ENCODE measurements at places on chromosomes 4 and X.

- DNase-seq = no peak
Observed at GRCh38 chr4:10275696-10276095, 159.1 kb upstream of the WDR1 start.

- DNase-seq = peak; percentile 37
Observed at GRCh38 chrX:70168238-70169188, 8.8 kb upstream of the DGAT2L6 start.

DNA sequence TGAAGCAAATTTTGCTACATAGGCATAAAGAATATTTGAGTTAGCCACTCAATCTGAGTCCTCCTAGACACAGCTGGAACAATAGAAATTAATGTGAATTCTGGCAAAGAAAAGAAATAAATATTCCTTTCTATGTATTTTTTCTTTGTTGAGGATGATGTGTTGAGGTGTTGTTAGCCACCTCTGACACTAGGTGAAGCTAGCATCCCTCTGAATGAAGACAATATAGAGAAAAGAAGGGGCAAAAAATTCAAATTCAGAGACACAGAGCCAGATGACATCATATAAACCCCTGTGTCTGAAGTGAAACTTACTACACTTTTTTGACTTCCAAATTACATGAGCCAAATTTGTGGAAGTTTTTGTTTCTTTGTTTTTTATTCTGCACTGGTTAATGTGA is 34.6 kb upstream of the TMPRSS11D start:
- DNase-seq = no peak

DNA sequence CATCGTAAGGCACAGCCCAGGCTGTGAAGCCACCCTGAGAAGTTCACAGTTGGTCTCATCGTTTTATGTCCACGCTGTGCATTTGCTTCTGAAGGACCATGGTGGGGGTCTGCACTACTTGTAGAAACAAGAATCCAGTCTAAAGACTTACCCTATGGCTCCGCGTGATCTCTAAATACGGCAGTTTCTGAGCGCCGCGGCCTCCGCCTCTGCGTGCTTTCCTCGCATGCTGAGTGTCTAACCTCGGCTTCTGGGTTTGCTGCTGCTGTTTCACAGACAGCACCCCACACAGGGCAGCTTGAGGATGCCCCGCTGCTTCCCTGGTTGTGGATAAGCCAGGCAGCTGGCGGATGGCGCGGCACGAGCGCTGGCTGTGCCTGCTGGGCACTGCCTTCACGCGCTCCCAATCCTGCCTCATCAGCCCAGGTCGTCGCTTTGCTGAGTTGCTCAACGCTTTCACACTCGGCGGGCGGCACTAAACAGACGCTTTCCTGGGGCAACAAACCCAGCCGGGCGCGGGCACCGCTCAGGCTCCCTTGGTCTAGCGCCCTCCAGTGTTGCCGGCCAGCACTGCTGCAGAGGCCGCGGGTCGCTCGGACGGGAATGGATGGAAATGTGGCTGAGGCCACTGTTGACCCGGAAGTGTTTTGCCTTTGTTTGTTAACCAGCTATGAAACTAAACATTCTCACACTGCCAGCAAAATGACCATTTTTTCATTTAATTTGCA is 39.2 kb downstream of the FGFRL1 start:
- no peak for DNase-seq

DNA sequence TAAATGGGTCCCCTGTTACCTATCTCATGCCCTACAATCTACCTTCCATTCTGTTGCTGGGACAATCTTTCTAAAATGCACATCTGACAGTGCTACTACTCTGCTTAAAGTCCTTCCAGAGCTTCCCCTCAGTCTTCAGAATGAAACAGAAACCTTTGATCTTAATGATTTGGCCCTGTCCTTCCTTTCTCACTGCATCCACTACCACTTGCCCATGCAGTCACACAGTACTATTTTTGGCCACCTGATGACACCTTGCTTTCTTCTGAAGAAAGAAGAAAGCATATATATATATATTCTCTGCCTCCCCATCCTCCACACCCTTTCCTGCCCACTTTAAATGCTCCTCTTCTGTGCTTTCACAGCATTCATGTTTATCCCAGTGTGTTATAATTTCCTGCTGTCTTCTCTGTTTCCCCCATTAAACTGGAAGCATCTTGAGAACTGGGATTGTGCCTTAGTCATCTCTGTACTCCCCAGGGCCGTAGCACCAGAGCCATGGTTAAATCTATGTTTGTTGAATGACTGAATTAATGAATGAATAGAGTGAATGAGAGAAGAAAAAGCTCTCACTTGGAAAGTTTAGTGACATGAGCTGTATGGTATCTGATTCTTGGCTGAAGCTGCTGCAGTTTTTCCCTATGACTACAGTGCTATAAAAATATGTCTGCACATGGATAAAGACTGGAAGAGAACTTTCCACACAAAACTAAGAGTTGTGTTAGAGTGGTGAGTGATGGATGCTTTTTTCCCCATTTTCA is 56.2 kb downstream of the RTL9 start:
- no peak for DNase-seq

DNA sequence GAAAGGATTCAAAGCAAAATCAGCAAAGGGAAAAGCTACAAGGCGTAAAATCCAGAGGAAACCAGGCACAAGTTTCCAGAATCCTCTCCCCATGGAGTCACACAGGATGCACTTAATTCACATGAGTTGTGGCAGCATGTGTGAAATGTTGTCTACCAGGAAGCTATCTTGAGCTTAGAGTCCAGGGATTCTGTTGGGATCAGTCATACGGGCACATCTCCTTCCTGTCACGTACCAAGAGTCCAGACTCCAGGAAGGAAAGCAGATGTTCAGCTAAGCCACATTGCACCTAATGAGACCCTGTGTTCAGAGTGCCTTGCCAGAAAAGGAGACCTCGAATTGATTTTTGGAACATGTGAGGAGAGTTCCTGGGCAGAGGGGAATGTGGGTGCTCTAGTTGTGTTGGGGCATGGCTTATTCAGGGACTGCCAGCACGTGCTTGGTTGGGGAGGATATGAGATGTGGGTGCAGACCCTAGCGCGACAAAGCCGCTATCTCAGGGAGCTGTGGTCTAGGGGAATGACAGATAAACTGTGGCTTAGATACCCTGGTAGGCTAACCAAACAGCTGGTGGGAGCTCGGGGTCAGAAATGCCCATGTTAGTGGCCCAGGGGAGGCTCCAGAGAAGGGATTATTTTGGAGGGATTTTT is 70.0 kb downstream of the EVC start:
- peak; percentile 49 for DNase-seq

DNA sequence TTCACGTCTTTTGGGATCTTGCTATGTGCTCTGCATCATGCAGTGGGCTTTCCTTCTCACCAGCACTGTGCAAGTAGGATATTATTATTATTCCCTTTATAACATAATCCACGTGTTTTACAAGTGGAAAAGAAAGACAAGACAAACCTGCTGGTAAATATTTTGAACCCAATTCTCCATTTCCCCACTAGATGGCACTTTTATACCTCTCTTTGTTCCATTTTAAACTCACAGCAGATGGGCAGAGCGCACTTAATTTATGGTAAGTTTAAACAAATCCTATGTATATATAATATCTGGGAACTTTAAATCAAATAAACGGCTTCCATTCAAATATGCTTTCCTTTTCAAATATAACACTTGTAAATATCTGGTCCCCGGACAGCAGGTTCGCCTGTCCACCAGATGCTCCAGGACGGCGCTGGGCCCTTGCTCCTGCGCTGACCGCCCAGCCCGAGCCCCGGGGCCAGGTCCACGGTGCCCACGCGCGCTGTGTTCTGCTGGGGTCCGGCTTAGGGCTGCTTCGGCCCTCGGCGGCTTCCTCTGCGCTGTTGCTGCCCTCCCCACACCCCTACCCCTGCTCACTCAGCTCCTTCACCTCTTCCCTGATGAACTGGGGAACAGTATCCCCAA is 31.1 kb downstream of the F11 start:
- DNase-seq = peak; percentile 44

DNA sequence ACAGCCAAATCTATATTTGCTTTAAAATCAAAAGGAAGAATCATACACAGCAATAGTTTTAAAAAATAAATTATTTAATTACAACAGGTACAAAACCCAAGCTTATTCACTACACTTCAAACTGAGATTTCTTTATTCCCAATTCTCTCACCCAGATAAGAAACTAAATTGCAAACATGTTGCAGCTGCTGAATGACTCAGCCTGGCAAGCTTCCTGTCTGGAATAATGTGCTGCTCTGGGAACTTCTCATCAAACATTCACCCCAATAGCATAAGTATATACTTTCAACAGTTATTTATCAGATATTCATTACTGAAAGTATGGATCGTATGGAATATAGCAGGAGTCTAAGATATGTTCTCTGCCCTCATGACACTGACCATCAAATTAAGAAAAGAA is 43.0 kb upstream of the GABRA2 start:
- peak; percentile 4 for DNase-seq

DNA sequence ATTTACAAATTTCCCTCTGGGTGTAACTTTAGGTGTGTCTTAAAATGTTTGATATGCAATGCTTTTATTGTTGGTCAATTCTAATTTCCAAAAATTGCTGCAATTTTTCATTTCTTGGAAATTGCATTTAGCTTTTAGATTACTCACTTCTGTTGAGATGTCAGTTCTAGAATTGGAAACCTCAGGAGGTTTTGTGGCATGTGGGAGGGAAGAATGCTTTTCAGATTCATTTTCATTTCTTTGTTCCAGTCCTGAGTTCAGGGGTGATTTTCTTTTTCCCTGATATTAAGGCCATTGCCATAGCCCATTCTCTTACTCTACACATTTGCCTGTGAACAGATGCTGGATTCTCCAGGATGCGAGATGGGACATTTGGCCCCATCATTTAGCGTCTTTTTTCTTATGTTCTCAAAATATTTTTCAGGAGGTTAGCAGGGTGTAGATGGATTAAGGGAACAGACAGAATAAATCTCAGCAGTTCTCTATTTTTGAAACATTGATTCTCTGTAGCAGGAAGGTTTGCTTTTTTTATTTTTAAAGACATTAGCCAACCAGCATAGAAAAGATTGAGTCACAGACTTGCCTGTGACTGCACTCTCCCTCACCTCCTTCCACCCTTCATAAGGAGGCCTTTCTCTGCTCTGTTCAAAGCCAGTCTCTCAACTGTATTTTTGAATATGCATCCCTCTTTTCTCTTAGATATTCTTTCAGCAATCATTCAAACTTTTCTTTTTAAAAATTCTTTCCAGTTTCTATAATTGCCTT is 238.4 kb upstream of the ANXA3 start:
- no peak for DNase-seq

DNA sequence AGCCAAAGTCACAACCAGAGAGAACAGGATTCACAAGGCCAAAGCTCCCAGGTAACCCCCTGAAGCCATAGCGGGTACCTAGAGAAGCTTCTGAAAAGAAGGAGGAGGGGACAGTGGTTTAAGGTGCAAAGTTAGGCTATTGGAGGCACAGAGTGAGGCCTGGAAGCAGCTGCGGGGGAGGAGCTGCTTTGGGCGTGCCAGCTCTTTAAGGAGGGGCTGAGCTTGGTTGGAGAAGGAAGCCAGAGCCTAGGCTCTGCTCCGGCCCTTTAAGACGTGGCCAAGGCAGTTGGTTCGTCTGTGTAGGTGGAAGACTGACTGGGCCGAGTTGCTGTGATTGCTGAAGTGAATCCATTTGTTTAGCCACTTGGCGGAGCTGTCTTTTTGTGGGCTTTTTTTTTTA is 1.5 kb downstream of the KLF8 start:
- DNase-seq = no peak

- DNase-seq = no peak
Observed at GRCh38 chrX:45261471-45261870, 60.8 kb upstream of the DIPK2B start.

DNA sequence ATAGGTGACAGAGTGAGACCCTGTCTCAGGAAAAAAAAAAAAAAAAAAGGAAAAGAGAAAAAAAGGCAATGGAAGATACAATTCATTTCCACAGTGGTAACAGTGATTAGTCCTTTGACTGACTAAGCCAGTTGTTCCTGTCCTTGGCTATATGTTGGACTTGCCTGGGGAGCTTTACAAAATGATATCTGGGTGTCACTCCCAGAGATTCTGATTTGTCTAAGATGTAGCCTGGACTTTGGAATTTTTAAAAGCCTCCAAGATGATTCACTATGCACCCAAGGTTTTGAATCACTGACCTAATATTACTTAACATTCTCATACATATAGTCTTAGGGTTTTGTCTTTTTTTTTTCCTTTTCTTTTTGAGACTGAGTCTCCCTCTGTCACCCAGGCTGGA is 16.9 kb downstream of the HELQ start:
- no peak for DNase-seq

DNA sequence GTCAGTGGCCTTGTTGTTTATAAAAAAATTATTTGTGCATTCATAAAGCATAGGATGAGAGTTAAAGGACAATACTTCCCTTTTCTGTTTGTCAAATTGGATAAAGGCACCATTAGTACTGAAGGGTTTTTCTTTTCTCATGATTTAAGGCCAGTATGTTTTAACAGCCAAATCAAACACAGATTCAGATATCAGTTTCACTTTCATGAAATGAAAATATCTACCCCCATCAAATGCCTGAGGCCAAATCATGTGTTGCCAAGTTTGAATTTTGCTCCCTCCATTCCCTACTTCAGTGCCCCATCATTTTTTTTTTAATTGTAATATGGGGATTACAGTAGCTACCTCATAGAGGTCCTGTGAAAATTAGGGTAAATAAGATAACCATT is 745.9 kb downstream of the RPA4 start:
- no peak for DNase-seq

DNA sequence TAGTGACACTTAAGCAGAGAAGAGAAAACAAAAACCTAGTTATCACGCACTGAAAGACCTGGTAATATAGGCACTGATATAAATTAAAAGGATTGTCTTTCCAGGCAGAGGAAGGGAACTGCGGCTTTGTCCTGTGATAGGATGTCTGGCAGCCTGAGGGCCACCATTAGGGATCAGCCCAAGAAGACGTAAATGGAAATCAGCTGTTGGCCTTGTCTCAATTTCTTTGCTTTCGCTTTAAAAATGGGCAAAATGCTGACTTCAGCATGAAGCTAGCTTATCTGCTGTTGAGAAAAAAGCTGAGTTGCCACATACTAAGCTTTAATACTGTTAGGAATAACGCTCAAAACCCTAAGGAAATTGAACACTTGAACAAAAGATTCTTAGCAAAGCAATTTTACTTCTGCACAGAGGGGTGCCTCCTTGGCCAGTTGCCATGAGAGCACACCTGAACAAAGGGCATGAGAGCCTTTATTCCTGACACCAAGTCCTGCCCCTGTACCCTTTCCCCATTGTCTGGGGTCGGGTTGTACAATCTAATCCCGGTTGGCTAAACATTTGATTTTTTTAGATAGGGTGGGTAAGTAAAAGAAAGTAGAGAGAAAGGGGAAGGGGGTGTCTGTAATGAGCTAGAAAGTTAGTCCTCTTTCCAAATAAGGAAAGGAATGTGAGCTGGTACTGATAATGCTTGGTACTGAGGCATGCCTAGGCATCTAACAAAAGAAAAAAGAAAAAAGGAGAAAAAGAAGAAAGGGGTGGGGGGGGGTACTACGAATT is 85.1 kb upstream of the UCP1 start:
- DNase-seq = no peak

GRCh38 chr4:154658680-154659405 is 46.4 kb upstream of the FGG start:
- no peak for DNase-seq

DNA sequence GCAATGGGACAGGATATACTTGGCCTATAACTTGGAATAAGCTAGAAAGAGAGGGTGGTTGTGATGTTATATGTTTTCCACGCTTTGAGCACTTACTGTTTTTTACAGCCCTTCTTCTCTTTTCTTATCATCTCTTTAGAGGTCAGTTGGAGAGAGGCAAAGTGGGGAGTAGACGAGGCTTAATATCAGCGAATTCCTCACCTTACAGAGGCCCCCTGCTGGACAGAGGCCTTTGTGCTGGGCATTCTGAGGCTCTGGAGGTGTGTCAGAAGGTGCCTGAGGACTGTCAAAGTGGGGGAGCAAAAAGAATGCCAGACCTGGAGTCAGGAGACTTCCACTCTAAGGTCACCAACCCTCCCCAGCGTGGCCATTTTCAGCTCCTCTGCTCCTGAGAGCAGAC is 42.5 kb downstream of the MAMLD1 start:
- DNase-seq = no peak
